ENCODE measurements at places on chromosomes 11 and 22.
A peak's percentile ranks its signal among the peaks of the same experiment; 100 is the strongest.

GRCh38 chr22:50490531-50491308 is 4.1 kb downstream of the MIOX start:
- DNase-seq, result no peak

DNA sequence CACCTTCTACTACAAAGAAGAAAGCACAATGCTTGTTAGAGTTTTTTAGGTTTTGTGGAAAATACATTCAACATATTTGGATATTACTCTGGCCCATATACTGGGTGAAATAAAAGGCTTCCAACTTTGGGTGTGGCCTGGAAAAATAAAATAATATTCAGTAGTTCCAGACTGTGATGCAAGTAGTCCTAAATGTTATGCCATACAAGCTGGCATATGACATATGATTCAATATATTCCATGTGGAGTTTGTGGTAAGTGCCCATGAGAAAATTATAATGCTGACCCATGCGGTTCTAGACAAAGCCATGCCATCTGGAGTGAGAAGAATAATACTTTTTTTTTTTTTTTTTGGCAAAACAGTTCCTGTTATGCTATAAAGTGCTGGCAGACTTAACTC is 683.3 kb downstream of the LUZP2 start:
- no peak for DNase-seq

- no peak for DNase-seq
These were observed 90.8 kb upstream of the PARVA start for GRCh38 chr11:12286606-12287005.

- no peak for DNase-seq
These were observed 812 bp upstream of the OR5A2 start for GRCh38 chr11:59427068-59427382.

DNA sequence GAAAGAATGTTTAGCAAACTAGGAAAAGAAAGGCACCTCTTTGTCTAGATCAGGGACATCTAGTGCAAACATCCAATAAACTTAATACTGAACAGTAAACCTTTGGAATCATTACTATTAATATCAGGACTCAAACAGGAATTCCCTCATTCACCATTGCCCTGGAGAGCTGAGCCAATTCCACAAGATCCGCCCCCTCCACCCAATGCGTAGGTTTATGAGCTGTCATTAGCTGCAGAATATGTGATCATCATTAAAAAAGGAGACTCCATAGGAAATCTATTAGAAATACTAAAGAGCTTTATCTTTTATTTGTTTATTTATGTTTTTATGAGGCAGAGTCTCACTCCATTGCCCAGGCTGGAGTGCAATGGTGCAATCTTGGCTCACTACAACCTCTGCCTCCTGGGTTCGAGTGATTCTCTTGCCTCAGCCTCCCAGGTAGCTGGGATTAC is 5.5 kb downstream of the IL17REL start:
- DNase-seq, result no peak

- no peak for DNase-seq
These were observed 5.4 kb downstream of the BEST1 start for GRCh38 chr11:61955422-61956135.

DNA sequence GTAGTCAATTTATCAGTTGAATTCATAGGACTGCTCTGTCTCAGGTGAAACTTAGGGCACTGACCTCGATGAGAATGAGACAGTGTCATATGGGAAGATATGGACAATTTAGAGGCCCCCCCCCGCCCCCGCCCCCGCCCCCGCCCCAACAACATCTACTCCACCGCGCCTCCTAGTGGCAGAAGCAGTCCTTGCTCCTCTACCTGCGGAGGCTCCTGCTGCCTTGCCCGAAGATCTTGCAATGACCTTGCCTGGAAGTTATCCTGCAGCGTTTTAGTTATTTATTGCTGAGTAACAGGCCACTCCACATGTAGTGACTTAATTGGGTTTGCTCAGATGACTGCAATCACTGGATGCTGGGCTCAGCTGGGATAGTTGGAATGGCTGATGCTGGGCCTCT is 15.2 kb downstream of the SERPINH1 start:
- no peak for DNase-seq

- no peak for DNase-seq
These were observed 266.5 kb upstream of the MTNR1B start for GRCh38 chr11:92702805-92703448.

GRCh38 chr11:126341760-126342161 is 13.7 kb upstream of the ST3GAL4 start:
- no peak for DNase-seq

GRCh38 chr11:44574610-44575287 is 9.3 kb downstream of the CD82 start:
- DNase-seq, result no peak

GRCh38 chr11:33906484-33907186 is 14.8 kb upstream of the LMO2 start:
- no peak for DNase-seq

- no peak for DNase-seq
These were observed 102.7 kb upstream of the TRPC6 start for GRCh38 chr11:101686514-101686913.

GRCh38 chr22:47421846-47422245 is 659.4 kb downstream of the TBC1D22A start:
- DNase-seq, result no peak

GRCh38 chr22:42743501-42743991 is 22.9 kb upstream of the A4GALT start:
- DNase-seq, result peak; percentile 84

GRCh38 chr11:1717745-1718144 is 20.8 kb downstream of the KRTAP5-6 start:
- DNase-seq, result no peak

GRCh38 chr11:15770798-15771414 is 585.4 kb downstream of the SOX6 start:
- DNase-seq, result no peak

- no peak for DNase-seq
These were observed 242.2 kb downstream of the BLID start for GRCh38 chr11:121873766-121874165.

GRCh38 chr11:81673001-81673400 is 1060.7 kb downstream of the FAM181B start:
- no peak for DNase-seq

DNA sequence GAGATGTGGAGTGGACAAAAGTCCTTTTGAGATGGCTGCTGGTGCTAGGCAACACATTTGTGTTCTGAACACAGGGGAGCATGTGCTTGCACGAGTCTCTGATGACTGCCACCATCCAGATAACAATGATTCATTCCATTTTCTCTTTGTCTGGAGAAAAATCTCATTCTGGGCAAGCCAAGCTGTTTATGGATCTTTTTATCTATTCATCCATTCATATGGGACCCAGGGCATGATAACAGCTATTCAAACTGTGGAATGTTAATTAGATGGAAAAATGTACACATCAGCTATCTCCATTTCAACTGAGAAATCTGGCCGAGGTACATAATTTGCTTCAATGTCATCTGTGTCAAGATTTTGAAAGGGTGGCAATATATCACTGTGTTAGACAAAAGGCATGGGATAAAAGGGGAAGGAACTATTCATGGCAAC is 117.5 kb upstream of the ZBED5 start:
- DNase-seq, result no peak

GRCh38 chr11:66686100-66686785 is 8.6 kb upstream of the RBM4B start:
- DNase-seq, result no peak

DNA sequence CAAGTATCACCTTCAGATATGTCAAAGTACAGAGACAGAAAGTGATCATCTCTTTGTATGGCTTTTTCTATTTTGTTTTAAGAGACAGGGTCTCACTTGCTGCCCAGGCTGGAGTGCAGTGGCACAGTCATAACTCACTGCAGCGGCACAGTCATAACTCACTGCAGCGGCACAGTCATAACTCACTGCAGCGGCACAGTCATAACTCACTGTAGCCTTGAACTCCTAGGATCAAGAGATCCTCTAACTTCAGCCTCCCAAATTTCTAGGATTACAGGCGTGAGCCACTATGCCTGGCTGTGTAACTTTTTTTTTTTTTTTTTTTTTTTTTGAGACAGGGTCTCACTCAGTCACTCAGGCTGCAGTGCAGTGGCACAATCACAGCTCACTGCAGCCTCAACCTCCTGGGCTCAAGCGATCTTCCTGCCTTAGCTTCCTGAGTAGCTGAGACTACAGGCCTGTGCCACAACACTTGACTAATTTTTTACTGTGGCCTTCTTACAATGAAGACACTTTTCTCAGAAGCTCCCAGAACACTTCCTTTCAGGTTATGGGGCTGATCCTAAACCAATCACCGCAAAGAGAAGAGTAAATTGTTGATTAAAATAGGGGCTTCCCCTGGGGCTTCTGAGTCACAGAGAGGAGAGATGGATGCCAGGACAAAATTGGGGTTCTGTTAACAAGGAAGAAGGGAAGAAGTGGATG is 9.0 kb upstream of the HIKESHI start:
- DNase-seq, result no peak

GRCh38 chr11:111435046-111435698 is 56.1 kb upstream of the POU2AF1 start:
- DNase-seq, result no peak

DNA sequence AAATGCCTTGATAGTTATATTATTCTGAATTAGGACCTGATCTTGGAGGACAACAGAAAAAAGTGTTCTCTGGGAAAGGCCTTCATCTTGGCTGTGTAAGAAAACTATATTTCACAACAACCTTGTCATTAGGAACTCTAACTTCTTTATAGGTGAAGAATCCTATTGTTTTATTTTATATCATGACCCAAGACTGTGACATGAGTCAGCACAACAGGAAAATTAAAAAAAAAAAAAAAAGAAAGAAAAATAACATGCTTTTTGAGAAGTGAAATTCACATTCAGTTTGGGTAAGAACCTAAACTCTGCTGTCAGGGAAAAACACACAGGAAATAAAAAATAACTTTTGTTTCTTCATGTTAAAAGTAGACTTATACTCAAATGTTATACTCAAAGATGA is 11.7 kb upstream of the FOLR2 start:
- DNase-seq, result no peak

DNA sequence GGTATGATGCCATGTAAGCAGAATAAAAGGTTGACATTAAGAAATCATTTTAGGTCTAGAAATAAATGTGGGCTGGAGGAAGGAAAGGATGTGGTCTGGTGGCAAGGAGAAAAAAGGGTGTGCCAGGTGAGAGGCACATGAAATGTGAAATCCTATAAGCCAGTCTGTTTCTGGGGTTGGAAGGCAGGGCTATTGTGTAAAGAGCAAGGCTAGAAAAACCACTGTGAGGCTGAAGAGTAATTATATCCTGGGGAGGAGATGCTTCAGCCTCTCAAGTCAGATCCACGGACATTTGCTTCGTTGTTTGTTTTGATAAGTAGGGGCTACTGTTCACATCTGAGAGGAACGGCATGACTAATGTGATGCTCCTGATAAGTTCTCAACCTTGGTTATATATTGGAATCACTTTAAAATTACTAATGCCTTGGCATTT is 77.5 kb upstream of the CTSC start:
- DNase-seq, result no peak

DNA sequence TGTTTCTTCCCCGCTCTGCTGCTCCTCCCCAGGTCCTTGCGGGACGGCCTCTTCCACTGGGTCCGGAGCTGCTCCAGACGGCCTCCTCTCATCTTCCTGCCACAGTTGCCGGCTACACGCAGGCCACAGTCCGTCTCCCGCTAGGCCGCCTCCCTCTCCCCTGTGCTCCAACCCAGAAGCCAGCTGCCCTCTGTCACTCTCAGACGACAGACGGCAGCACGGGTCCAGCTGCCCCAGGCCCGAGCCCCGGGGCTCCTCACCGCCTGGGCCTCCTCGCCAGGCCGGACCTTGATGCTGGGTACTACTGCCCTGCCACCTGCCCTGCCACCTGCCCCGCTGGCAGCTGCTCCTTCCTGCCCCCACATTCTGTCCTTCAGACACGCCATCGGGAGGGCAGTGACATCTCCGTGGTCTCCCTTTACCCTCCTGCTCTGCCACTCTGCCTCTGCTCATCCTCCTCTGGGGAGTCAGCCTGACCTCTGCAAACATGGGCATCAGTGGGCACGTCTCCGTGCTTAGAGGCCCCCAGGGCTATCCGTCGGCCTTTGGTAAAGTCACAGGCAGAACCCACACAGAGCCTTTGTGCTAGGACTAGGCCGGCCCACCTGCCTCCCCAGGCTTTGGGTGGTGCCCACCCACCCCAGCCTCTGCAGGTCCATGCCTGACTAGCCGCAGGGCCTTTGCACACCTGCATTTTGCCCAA is 43.1 kb upstream of the TH start:
- no peak for DNase-seq

DNA sequence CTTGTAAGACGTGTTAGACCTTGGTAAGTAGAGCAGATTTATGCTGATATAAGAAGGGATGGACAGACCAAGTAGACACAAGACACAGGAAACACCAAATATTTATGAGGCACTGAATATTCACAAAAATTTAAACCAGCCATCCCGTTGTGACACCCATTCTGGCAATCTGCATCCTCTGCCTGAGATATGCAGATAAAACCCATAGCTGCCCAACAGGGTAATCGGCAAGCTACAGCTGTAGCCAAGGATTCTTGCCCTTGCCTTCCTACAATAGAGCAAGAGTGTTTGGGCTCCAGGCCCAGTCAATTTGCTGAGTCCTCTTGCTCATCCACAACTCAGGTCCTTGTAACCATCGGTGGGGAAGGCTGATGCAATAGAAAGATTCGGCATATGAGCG is 18.5 kb upstream of the MPZL2 start:
- no peak for DNase-seq

DNA sequence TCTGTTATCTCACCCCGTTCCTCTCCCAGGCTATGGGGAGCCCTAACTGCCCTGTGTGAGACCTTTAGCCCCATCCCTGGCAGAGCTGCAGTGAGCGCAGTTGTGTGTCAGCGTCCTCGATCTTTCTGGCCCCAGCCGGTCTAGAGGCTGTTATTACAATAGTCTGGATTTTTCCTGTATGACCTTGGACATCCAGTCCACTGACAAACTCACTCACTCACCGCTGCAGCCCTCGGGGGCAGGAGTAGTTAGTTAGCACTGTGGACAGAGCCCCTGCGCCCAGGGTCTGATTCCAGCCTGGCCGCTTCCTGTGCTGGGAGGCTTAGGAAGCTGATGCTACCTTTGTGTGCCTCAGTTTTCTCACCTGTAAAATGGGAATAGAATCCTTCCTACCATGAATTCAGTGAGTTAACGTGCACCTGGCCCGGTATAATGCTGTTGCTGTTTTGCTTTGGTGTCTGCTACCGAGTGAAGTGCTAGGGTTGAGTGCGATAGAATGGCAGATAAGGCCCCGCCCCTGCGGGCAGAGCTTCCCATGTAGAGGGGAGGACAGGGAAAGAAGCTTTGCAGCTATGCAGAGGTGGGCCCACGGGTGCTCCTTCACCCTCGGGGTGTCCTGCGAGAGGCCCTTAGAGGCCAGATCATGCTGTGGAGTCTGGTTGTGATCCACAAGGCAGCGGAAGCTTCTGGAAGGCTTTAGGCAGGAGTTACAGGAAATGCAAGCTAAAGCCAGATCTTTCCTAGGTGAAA is 3.0 kb downstream of the LRP5 start:
- no peak for DNase-seq

DNA sequence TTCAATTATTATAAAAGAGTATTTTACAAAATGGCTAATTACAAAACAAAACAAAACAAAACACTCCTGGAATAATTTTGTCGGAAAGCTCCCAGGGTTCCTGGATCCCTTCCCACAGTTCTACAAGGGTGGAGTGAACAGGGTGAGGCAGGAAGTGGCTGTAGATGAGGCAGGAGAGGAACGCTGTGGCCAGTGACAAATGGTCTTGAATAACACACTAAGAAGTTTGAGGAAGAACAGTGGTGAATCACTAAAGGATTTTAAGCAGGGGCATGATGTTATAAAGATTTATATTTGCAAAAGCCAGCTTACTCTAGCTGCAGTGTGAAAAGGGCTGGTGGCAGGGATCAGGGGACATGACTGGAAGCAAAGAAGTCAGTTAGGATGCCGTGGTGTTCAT is 33.8 kb upstream of the APOA1 start:
- no peak for DNase-seq
